NCI-H460 (cell line): ENCODE measurements at places on chromosomes 1 and 21.
A peak's percentile ranks its signal among the peaks of the same experiment; 100 is the strongest.

GRCh38 chr1:153578936-153579335 is 13.3 kb upstream of the S100A2 start:
- no peak for DNase-seq

DNA sequence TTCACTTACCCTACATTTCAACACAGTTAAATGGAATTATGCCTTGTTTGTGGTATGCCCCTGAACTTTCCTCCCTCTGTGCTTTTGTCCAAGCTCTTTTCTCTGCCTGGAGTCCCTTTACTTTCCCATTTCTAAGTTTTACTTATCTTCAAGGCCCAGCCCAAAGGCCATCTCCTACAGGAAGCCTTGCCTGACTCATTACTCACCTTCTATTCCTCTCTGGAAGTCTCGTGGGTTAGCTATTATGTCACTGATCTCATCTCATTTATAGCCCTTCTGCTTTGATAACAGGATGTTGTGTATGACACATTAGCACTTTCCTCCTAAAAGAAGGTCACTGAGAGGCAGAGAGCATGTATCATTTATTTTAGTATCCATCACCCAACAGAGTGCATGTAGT is 78.8 kb upstream of the CD1D start:
- peak; percentile 54 for DNase-seq

DNA sequence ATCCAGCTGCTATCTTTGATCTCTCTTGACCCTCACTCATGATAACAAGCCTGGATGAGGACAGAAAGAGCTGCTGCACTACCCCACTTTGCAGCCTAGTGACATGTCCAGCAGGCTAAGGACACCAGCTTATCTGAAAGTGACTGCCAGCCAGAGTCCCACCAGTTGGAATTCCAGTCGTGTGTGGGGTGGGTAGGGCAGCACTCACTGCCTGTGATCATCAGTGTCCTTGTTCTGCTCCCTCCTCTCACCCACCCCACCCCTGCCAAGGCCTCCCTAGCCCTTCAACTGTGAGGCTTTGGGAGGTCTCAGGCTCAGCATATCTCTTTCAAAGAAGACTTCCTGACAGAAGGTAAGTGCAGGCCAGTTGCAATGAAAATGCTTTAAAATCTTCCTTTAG is 15.5 kb upstream of the NMNAT2 start:
- no peak for DNase-seq

GRCh38 chr1:232473324-232473723 is 156.6 kb downstream of the SIPA1L2 start:
- no peak for DNase-seq

DNA sequence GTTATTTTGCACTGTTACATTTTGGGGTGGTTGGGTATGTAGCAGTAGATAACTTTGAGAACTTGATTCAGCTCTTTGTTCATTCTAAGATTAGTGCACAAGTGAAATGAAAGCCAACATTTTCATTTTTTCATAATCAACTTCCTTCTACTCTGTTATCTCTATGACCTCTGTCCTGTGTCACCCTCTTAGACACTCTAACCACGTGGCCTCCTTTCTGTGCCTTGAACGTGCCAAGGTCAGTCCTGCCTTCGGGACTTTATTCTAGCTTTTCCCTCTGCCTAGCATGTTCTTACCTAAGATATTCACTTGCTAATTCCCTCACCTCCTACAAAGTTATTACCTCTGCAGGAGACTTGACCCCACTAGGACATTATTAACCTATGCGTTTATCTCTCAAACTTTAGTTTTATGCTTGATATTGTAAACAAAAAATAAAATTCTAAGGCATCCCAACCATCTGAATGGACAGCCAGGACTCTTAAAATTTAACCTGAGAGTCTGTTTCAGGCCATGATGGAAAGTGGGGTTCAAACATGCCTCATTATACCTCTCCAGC is 19.2 kb upstream of the EDEM3 start:
- no peak for DNase-seq

- DNase-seq = no peak
Observed at GRCh38 chr1:88612773-88613172, 71.3 kb upstream of the PKN2 start.

- no peak for DNase-seq
Observed at GRCh38 chr1:45952072-45952471, 148.7 kb downstream of the MAST2 start.

DNA sequence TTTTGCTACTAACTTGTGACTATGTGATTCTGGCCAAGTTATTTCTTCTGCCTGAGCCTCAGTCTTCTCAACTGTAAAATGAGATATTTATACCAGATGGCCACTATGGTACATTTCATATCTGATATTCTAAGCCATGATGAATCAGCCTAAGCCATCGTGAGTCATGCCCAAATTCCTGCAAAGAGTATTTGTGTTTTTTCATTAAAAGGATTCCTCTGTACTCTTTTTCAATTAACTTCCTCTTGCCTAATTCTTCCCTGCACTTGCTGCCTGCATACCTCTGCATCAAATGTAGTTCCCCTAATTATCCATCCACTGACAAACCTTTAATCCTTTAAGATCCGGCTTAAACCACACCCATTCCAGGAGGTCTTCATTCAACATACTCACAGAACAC is 575.1 kb upstream of the BEND5 start:
- DNase-seq = no peak

DNA sequence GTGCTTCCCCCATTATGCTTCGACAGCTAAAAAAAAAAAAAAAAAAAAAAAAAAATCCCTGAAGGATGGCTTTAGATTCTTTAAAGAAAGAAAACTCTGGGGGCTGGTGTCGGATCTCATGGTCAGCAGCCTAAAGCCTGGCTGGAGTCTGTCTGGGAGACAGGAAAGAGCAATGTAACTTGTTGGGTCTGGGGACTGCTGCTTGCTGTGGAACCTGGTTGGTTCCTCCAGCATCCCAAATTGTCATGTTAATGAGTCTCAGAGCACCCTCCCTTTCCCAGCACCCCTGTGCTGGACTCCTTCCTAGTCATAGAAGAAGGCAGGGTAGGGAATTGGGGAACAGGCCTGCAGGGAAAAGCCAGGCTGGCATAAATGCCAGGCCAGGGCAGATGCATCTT is 3.0 kb downstream of the KCNC4 start:
- DNase-seq = no peak

DNA sequence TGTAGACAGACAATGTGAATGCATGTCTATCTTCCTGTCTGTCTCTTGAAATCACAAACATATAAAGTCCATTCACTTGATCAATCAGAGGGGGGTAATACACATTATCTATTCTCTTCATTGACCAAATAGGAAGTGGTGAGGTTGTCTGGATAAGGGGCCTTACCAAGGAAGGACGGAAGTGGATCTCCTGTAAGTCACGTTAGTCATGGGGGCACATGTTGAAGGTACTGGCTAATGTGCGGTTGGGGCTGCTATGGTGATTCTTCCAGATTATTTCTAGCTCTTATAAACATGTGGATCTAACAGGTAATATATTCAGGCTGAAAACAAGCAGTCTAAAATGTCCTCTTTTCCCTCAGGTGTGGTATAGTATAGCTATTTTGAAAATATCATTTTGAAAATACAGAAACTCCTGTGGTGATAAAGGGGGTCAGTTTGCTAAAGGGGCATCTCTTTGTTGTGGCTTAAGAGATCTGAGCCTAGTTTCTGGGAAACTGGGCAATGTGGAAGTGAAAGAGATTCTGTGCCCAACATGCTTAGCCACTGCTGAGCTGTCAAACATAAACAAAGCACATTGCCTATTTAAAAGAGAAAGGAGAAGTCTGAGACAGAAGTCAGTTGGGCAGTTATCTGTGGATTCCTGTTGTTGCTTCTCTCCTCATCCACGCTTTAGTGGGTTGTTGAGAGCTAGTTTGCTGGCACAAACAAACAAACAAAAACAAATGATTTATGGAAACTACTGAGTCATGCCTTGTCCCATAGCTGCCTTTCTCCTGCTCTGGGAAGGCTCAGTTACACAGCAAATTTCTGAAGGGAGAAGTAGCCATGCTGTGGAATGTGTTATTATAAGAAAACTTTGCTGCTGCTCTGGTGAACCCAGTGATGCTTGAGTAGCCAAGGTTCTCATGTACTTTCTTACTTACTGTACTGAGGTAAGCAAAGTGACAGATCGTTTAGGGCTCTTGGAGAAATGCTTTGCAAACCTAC is 166.9 kb downstream of the HLX start:
- peak; percentile 30 for DNase-seq

- DNase-seq = no peak
Observed at GRCh38 chr1:154290921-154291320, 18.5 kb downstream of the HAX1 start.

GRCh38 chr1:89023026-89023425 is 360 bp upstream of the GBP3 start:
- no peak for DNase-seq

DNA sequence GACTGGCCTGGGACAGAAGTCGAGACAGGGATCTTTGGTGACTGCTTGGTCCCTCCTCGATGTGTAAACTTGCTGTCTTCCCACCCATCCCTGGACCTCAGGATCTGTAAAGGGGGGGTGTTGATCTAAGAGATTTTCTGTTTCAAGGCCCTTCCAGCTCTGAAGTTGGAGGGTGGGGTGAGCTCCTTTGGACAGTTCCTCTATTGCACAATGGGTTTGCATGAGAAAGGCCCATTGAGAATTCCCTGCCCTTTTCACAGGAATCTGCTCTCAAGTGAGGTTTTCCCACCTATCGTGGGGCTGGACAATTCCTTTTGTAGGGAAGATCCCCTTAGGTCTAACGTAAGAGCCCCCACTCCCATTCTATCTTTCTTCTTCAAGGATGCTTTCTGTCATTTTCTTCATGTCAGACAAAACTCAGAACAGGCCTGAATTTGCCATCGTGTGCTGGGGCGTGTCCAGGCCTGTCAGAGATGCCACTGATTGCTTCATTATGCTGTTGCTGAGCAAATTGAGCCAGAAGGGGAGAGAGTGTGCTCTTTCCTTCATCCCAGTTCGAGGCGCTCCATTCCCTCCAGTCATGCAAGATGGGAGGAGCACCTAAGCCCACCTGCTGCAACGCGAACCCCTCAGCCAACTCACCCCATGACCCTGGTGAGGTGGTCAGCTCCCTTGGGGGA is 149.9 kb upstream of the IGSF21 start:
- DNase-seq = no peak

DNA sequence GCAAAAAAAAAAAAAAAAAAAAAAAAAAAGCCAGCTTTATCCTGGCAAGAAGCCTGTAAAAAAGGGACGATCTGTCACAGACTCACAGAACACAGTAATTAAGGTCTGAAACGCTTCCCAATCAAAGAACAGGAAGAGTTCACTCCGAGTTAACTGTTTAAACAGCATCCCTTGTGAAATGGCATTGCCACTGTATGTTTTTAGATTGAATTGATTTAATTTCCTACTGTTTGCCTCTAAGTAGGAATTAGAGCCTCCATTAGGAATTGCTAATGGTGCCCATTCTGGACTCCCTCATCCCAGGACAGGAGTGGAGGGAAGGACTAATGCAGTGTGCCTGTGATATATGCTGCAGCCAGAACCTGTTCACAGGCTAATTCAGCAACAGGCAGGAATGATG is 370.8 kb downstream of the RWDD3 start:
- DNase-seq = no peak

- DNase-seq = no peak
Observed at GRCh38 chr1:111742938-111743549, 3.8 kb upstream of the INKA2 start.

DNA sequence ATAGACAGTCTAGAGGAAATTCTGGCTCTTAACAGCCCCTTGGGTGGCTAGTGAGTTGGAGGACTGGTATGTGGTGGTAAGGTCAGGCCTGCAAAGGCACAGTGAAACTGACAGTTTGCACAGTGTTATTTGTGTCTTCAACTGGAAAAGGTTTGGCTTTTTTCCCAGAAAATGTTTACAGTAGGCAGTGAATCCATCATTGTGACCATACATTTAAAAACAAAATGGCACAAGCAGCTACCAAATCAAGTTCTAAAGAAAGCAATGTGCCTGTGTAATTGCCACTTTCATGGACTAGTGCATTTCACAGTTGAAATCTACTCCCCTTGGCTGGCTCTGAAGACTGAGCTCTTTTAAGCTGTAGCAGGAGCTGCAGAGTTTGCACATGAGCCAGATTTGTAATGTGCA is 24.8 kb downstream of the ATPAF1 start:
- DNase-seq = peak; percentile 23

DNA sequence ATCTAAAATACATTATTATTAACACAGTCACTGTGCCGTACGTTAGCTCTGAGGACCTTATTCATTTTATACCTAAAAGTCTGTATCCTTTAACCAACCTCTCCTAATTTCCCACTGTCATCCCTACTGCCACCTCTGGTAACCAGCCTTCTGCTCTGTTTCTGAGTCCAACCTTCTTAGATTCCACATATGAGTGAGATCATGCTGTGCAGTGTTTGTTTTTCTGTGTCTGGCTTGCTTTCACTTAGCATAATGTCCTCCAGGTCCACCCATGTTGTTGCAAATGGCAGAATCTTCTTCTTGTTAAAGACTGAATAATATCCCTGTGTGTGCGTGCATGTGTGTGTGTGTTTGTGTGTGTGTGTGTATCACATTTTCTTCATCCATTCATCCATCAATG is 64.2 kb downstream of the ETS2 start:
- no peak for DNase-seq

DNA sequence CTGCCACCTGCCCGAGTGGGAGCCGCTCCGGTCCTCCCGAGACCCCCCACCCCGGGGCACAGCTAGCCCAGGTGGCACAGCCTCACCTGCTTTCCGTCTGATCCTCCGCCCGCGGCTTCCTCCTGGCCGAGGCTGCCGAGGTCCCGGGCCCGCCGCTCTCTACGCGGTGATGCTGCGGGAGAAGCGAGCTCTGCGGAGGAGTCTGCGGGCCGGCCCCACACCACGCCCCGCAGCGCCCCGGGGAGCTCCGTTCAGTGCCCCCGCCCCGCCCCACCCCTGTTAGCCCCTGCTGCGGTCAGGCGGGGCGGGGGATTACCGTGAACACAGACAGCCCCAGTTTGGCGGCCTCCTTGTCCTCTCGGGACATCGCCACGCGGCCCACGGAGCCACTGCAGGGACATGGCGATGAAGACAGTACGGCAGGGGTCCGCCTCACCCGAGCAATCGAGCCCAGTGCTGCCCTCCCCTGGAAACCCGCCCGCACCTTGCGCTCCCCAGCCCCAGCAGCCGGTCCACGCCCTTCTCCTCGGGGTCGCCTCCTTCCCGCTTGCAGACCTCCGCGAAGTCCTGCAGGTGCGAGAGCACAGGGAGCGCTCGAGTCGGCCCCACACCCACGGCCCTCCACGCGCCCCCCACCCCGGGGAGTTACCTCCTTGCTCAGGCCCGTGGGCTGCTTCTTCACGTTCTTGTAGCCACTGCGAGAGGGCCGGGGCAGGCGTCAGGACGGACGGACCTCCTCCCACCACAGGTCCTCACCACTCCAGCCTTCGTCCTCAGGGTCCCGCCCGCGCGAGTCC is 933 bp downstream of the C1orf35 start:
- no peak for DNase-seq

DNA sequence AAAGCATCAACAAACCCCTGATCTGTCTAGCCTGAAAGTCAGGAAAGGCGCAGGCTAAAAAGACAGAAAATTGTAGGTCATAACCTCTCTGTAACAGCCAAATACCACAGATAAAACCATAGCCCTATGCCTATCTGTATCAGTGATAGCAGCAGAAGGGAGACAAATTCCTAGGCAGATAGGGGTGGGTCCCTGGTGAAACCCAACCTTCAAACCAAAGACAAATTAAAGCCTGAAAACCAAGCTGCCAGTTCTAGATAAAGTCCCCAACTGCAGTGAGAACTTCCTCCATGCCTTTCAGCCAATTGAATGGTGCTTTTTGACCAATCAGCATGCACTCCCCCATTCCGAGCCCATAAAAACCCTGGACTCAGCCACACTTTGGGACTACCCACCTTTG is 115.3 kb downstream of the NTPCR start:
- no peak for DNase-seq

- DNase-seq = no peak
Observed at GRCh38 chr1:72066431-72066830, 215.9 kb downstream of the NEGR1 start.

GRCh38 chr21:36839123-36839522 is 127.3 kb downstream of the HLCS start:
- no peak for DNase-seq
